CD8-positive, alpha-beta T cell (primary cell): ENCODE measurements at places on chromosomes 2 and 18. TPM values are rescaled to one million over a fixed set of nuclear protein-coding genes. Genes with fewer than 3 reads are reported as not detected.

Gene LINC00305
- not detected for total RNA-seq

Gene ASPRV1
- 0.73 TPM for total RNA-seq

Gene HOXD9
- not detected for total RNA-seq

Gene TBR1
- 0.06 TPM for total RNA-seq

Gene TNFRSF11A
- total RNA-seq = 0.03 TPM

Gene MOCOS
- total RNA-seq = not detected

Gene RAB27B
- 1.2 TPM for total RNA-seq

Gene FBLN7
- 2.5 TPM for total RNA-seq

Gene MYO5B
- total RNA-seq = not detected

Gene GAL3ST2
- 1.1 TPM for total RNA-seq

Gene VWC2L
- not detected for total RNA-seq

DNA sequence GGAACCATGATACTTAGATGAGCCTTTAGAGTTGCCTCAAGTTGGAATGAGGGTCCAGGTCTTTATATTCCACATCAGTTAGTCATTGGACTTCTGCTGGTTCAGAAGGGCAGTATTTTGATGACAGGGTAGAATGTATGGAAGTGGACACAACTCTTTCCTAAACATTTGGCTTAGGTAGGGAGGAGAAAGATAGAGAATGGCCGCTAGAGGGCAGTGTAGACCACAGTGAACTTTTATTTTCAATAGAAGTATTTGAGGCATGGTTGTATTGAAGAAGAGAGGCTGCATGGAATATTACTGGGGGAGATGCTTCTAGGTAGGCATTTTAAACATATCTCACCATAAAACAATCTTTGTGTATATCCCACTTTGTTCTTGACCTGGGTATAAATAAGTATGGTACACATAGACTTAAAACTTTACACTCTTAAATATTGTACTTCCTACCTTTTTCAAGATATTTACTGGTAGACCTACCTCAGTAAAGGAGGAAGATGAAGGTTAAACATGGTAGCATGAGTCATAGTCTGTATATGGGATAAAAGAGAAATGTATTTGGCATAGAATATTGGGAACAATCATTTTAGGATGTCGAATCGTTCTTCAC lies 497.6 kb upstream of the FAM98A start:
- no peak for DNase-seq

GRCh38 chr2:241249654-241250053 lies 61.2 kb downstream of the ANO7 start:
- no peak for DNase-seq

DNA sequence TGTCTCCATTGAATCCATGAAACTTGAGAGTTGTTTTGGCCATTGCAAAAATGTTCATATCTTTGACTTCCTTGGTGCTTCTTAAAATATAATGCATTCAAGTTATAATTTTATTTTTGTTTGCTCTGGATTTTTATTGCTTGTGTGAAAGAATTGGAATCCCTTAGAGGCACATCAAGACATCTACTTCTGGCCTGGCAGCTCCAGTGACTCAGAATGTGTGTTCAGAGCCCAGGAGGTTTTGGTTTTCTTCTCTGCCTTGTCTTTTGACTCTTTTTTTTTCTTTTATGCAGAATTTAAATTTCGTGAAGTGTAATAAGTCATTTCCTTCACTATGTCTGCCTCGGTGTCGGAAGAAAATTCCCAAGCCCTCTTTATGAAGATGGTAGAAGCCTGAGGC lies 180.2 kb downstream of the LTBP1 start:
- no peak for DNase-seq

GRCh38 chr18:67600181-67601180 lies 84.0 kb upstream of the DSEL start:
- no peak for DNase-seq

GRCh38 chr2:113225263-113226259 lies 51.8 kb downstream of the PSD4 start:
- DNase-seq = no peak

GRCh38 chr2:128421286-128421685 lies 102.6 kb upstream of the HS6ST1 start:
- DNase-seq = no peak

- DNase-seq = no peak
These were observed 46.6 kb upstream of the HNRNPA3 start for GRCh38 chr2:177165721-177166711.

DNA sequence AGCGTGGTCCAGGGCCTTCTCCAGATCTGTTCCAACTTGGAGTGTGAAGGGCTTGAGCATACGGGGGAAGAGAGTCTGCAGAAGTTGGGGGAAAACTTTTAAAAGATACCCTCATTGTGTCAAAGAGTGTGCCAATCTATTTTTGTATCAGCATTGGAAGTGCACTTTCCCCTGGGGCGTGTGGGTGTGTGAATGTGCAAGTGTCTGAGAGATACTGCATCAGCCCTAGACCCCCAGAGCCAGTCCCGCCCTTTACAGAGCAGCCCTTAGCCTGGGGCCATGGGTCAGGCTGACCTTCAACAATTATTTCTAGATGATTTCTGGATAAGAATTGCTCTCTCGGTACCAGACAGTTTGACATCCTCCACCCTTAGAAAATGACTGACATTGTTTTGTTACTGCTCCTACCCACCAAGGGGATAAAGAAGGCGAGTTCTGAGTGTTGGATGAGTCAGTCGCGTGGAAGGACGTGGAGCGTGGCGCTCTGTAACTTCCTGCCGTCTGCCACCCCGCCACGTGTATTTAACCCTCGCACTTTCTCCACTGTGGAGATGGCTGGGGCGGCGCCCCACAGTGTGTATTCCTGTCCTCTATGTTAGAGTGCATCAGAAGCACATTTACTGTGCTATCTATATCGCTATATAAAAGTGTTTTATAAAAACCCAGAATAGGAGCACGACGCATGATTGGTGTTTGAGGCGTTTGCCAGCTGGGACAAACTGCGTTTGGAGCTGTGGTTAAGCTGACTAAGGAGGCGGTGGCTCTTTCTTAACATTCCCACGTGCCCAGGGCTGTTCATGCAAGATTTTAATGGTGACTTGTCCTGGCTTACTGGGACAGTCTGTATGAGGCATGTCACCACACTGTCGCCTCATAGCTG lies 122.6 kb downstream of the CABLES1 start:
- no peak for DNase-seq

DNA sequence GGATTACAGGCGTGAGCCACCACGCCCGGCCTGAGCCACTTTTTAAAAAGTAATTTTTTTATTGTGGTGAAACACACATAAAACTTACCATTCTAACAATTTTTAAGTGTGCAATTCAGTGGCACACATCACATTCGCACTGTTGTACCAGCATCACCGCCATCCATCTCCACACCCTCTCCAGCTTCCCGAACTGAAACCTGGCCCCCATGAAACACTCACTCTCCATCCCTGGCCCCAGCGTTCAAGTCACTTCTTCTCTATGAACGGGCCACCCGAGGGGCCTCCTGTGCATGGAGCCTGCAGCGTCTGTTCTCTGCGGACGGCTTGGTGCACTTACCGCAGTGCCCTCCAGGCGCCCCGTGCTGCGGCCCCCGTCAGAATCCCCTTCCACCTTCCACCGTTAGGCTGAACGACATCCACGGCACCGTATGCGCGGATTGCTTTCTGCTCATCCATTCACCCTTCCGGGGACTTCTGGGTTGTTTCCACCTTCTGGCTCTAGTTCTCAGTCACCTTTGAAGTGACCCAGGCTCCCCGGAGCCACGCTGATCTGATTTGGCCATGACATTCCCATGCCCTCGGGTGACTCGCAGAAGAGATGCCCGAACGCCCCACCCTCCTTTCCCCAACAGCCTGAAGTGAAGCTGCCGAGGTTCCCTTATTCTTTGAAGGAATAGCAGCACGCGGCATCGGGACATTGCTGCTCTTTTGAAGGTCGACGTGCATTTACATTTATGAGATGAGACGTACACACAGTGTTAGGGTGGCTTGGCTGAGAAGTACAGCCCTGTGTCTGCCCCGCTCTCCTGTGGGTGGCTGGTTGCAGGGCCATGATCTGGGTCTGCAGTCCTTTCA lies 134.4 kb downstream of the MBP start:
- no peak for DNase-seq

DNA sequence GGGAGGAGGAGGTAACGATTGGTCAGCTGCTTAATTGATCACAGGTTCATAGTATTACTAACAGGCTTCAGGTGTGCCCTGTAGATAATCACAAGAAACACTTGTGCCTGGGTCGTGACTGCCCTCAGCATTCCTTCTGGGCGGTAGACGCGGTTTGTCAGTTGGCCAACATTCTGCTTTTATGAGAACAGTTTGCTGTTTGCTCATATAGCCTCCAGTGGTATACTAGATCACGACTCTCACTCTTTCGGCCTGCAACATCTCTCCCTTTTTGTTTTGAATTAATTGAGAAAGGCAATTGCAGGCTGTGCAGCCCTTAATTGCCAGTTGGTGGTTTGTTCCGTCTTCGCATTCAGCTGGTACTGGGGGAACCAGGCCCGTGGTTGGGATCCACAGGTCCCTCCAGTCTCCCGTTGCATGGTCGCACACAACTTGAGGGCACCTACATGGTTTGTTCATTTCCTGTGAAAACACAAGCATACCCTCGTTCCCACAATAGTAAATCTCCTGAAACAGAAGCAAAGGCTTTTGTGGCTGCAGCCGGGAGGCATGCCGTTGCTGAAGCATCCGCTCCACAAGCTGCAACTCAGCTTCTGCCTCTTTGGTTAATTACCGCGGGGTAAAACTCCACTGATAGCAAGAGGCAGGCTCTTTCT lies 30.3 kb upstream of the GPR17 start:
- no peak for DNase-seq

DNA sequence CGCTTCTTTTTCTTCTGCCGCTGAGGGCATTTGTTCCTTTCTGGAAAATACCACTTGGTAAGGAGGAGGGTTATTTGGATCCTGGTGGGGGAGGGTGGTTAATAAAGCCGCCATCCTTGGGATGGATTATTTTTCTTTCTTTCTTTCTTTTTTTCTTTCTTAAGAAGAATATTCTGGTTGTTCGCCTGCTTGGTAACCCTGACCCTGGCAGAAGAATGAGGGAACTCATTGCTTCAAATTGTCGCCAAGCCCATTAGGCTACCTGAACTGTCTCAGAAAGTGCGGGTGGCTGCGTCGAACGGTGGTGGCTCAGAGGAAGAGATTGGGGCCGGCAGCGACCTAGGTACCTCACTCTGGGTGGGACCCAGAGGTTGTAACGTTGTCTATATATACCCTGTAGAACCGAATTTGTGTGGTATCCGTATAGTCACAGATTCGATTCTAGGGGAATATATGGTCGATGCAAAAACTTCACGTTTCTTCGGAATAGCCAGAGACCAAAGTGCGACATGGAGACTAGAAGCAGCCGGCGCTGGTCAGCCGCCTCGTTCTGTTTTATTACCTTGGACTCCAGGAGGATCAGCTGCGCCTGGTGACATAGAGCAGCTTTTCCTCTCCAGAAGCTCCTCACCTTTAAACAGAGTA lies 1.3 kb upstream of the HOXD4 start:
- no peak for DNase-seq

DNA sequence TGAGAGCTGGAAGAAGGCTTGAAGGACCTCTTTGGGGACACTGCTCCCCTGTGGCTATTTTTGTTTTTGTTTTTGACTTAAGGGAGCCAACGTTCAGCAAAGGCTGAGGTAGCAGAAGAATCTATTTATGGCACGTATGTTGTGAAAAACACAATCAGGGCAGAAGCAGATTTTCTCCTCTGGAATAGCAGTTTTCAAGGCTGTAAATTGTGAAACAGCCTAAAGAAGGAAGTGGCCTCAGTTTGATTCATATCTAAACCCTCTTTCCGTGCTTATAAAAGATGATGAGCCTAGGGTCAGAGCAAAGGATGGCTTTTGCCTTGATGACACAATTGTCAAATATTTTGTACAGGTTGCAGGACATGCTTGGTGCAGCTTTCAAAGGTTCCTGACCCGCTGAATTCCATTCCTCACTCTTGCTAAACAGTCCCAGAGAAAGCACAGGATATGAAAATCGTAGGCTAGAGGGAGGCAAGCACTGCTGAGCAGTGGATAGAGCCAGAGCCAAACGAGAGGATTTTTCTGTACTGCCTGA lies 106.2 kb upstream of the DLX2 start:
- no peak for DNase-seq

DNA sequence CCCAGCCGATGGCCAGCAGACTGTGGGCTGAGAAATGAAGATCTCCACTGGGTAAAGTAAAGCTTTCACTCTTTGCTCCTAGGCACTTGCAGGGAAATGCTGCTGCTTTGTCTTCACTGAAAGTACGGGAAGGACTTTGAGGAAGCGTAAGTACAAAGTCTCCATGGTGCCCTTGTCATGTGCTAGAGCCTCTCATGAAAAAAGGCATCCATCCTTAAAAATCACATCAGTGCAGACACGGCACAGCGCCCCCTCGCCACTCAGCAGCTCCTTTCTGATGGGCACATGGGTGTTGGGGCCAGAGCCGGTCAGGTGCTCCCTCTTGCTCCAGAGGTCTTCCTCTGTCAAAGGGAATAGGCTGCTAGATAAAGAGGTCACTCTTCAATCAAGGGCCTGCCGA lies 109.0 kb upstream of the STPG4 start:
- DNase-seq = no peak

DNA sequence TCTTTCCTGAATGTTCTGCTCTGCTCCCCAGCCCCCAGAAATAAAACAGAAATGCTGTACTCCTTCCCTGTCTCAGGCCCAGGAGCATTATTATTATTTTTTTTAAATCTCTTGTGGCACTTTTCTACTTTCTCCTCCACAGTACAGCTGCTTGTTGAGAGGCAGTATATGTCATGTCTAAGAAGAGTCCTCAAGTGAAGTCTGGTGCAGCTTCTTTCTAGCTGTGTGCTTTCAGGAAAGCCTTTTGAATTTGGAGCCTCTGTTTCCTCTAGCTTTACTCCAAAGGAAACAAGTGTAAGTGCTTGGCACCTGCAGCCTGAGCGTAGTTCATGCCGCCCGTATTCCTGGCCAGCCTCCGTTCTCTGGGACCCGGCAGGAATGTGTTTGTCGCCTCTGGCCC lies 22.4 kb downstream of the AGAP1 start:
- no peak for DNase-seq

DNA sequence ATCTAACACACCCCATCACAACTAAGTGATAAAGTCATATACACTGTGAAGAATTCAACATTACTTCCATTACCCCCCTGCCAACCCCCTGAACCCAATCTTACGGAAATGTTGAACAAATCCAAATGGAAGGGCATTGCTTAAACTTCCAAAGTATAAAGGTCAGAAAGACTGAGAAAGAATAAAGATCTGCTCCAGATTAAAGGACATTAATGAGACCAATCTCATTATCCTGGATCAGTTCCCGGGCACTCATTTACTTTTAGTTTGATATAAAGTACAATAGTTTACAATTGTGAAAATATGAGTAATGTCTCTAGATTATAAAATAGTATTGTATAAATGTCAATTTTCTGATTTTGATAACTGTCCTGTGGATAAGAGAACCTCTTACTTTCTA lies 229.4 kb downstream of the PID1 start:
- no peak for DNase-seq

- DNase-seq = no peak
These were observed 81.0 kb downstream of the ALPK2 start for GRCh38 chr18:58547864-58548263.

DNA sequence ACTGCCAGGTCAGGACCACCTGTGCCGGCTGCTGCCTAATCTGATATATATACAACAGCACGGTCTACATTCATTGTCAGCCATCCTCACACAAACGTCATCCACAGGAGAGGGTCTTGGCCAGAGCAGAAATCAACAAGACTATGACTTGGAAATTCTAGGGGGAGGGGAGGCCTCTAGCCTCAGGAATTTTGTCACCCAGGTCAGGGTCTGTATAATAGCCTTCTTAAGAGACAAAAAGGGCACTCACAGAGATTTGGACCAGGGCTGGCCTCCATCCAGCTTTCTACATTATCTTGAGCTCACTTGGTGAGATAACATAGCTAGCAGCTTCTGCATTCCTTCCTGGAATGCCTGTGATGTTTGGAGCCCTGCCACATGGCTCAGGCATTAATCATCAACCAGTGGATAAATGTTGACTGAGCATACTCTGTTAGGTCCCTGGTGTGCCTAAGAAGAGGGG lies 50.4 kb upstream of the CTIF start:
- DNase-seq = no peak
